ENCODE measurements at places on chromosomes 1 and 21. TPM values are rescaled to one million over a fixed set of nuclear protein-coding genes. Genes with fewer than 3 reads are reported as not detected.

GRCh38 chr1:84141182-84142003 lies 2.7 kb upstream of the PRKACB start:
- DNase-seq, result no peak

DNA sequence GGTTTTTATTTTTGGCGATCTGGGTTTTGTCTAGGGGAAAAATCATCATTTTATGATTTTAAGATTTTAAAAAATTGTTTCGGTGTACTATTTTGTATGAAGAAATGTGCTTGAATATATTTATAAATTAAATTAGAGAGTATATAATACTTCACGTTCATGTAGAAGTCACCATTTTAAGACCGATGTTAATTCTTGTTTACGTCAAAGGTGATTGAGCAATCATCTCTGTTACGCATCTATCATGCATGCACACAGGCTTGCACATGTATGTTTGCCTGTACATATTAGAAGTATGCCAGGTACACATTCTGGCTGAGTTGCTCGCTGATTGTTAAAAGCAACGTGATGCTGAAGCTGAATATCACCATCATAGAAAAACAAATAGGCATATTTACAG lies 54.7 kb downstream of the DYRK1A start:
- DNase-seq, result no peak

GRCh38 chr1:52080014-52080415 lies 23.9 kb downstream of the BTF3L4 start:
- DNase-seq, result no peak

The ST6GALNAC3 gene
- 4.5 TPM for total RNA-seq

DNA sequence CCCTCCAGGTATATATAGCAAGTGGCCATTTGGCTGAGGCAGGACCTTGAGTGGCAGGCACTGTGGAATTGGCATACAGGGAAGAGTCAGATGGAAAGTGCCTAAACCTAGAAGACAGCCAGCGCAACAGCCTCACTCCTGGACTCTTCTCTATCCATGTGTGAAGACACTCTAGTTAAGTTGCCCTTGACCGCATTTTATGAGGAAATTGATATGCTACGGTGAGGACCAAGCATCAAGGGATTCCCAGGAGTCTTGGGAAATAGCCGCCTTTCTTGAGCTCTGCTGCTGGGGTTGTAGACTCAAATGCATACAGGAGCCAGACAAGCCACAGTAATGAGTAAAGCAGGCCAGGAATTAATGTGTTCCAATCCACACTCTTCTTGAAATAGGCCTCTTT lies 145.9 kb upstream of the KAZN start:
- no peak for DNase-seq

The FAM151A gene
- total RNA-seq, result 0.80 TPM

DNA sequence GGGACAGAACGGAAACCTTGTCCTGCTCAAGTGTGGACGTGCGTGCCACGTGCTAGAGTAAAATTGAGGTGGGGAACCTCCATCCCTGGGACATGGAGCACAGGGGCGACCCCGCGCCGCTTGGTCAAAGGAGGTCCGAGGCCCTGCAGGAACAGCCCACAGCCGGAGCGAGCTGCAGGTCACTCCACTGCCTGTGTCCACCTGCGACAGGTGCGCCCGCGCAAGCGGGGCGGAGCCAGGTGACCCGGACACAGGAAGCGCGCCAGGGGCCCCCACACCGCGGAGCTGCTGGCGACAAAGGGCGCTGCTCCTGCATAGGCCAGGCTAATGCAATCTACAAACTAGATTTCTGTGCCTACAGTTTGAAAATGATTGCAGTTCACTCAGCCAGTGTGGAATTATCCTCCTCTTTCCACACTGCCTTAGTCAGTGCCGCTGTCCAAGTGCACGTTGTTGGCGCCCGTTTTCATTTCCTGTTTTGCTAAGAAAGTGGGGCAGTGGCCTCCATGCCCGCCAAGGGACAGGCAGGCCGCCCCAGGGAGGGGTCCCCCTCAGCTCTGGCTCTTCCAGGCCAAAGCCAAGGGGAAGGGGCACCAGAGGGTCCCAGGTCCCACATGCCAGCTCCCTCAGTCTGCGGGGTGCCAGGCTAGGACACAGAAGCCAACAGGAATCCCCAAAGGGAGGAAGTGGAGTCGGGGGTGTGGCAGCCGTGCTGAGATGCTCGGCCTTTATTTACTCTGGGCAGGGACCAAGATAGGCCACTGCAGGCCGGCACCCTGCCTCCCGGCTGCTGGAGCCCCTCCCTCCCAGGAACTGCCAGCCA lies 4.3 kb upstream of the NADK start:
- peak; percentile 70 for DNase-seq

- DNase-seq, result no peak
Measured at GRCh38 chr1:156500543-156500792, at the start of gene MEF2D. Gene MEF2D (minus strand): TSS chr1:156500775. CDS start chr1:156483292, 17,483 bp downstream.

GRCh38 chr21:46188226-46189212 lies 4.3 kb upstream of the SPATC1L start:
- peak; percentile 58 for DNase-seq
